ENCODE measurements at places on chromosomes 3 and 15.
A peak's percentile ranks its signal among the peaks of the same experiment; 100 is the strongest.

DNA sequence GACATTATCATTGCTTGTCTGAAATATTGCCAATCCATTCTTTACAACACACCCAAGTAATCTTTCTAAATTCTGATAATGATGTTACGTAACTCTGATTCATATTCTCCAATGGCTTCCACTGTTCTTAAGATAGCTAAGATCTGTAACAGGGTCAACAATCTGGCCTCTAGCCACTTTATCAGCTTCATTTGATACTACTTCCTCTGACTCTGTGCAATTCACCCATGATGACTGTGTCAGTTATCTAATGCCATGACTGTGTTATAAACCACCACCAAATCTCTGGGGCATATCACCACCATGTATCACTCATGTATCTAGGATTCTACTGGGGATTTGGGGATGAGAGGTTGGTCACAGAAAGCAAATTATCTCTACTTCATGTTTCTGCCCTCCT, 44.0 kb downstream of the CD200 start:
- no peak for DNase-seq

GRCh38 chr3:5791558-5791957, 604.1 kb downstream of the EDEM1 start:
- DNase-seq: no peak

- no peak for DNase-seq
Measured at GRCh38 chr3:150082898-150083654, 112.4 kb upstream of the PFN2 start.

DNA sequence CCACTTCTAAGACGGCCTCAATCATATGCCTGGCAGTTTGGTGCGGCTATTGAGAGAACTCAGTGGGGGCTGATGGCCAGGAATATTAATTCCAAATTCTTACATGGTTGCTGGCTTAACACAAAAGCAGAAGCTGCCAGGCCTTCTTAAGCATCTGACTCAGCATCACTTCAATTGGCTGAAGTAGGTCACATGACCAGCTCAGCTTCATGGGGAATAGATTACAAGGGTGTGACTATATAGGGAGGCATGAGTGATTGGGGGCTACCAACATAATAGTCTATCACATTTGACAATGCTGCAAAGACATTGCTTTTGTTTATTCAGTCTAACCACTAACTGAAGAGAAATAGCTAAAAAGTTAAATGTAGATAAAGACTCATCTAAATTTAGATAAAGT, 101.6 kb upstream of the ANKRD28 start:
- DNase-seq: no peak

GRCh38 chr3:142013326-142013980, 135.9 kb downstream of the TFDP2 start:
- no peak for DNase-seq

DNA sequence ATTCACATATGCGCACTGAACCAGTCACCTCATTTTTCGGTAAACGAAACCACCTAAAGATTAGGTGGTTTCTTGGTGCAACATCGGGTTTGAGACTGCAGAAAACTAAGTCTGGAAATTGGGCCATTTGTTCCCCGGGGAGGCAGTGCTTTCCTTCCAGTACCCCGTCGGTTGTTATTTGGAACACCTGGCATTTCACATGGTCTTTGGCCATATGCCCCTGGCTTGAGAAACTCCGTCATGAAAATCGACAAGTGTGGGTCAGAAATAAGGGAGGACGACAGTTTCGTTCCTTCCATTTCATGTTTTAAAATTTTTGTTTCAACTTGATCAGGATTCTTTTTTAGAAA, 544 bp upstream of the GATM start:
- DNase-seq: peak; percentile 63

GRCh38 chr3:35705904-35706303, 66.6 kb downstream of the ARPP21 start:
- no peak for DNase-seq

DNA sequence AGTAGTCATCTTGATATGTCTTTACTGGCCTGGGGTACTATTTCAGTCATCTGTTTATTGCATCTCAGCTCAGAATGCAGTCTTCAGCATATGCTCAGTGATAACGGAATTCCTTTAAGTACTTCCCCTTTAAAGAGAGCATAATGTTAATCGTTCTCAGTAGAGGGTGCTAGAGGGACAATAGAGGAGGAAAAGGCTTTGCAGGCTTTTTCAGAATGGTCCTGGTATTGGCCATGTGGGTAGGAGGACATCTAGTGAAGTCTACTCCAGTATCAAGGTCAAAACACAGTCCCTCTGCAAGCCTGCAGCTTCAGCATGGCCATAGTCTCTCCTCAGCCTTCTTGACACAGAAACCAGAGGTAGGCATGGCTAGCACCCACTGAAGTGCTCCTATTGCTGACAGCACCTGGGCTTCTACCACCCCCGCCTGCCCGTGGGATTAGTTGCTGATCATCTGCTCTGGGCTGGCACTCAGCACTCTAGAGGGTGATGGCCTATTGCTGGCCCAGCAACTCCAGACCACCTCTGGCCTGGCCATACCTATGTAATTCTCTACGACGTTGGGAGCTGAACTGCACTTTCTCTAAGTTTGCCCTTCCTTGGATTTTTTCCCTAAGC, 65.4 kb downstream of the KCNH8 start:
- DNase-seq: no peak

- DNase-seq: no peak
Measured at GRCh38 chr15:72786676-72787345, 3.3 kb upstream of the ADPGK start.

DNA sequence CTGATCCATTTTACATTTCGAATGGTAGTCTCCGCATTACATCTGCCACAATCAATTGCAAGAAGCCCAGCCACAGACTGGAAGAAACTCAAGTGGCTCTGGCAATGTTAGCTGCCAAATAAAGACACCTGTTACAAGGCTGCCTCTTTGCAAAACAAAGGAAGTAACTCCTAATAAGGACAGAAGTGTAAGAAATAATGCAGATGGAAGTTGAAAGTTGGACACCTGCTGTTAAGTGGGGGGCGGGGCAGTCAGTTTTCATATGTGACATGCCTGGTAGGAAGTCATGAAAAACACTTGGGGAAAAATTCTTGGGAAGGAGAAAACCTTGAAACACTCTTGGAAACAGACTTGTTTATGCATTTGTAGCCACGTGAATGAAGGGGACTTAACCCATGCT, 54.1 kb upstream of the ATP2C1 start:
- DNase-seq: no peak

DNA sequence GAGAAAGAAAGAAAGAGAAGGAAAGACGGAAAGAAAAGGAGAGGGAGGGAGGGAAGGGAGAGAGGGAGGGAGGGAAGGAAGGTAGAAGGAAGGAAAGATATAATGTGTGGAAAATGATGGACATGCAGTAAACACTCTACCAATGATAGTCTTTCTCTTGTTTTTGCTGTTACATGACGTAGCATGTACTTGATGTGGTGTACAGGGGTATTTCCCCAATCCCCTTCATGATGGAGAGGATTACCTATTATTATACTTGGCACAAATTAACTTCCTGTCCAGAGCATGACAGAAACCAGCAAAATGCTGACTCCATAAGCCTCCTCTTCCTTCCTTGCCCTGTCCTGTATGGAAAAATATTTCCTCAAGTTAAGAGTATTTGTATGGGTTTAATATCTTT, 124.4 kb downstream of the B3GALNT1 start:
- no peak for DNase-seq

- peak; percentile 42 for DNase-seq
Measured at GRCh38 chr3:130276203-130276803, 69.2 kb upstream of the COL6A5 start.

GRCh38 chr15:26126070-26126469, 262.9 kb upstream of the ATP10A start:
- DNase-seq: peak; percentile 0

DNA sequence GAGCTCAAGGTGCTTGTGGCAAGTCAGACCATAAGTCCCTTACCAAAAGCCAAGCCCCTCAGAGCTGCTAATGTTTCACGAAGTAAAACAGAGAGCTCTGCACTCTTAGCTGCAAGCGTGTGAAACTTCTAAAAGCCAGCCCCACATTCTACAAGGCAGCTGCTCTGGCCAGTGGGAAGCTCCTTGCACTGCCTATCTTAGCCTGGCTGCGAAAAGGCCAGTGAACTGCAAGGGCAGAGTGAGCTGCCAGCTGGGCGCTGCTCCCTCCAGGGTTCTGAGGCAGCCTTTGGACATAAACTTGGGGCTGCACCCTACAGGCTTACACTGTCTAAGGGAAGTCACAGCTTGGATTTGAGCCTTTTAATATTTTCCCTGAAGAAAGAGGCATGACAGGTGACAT, 2.2 kb upstream of the MUSTN1 start:
- DNase-seq: no peak

DNA sequence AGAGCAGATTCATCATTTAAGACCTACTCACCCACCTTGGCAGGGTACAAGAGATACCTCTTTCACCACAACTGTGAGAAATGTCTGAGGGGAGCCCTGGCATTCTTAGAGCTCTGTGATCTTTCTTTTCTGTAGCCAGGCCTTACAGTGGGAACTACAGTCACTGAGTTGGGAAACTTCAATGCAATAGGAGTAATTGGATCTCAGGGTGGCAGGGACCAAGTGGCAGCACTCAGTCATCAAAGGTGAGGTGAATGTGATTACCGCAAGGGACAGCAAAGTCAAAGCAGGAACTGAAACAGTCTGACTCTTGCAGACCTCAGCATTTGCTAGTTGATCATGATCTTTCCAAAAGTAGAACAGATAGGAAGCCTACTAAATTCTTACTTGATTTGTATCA, 7.2 kb upstream of the MCF2L2 start:
- DNase-seq: no peak

DNA sequence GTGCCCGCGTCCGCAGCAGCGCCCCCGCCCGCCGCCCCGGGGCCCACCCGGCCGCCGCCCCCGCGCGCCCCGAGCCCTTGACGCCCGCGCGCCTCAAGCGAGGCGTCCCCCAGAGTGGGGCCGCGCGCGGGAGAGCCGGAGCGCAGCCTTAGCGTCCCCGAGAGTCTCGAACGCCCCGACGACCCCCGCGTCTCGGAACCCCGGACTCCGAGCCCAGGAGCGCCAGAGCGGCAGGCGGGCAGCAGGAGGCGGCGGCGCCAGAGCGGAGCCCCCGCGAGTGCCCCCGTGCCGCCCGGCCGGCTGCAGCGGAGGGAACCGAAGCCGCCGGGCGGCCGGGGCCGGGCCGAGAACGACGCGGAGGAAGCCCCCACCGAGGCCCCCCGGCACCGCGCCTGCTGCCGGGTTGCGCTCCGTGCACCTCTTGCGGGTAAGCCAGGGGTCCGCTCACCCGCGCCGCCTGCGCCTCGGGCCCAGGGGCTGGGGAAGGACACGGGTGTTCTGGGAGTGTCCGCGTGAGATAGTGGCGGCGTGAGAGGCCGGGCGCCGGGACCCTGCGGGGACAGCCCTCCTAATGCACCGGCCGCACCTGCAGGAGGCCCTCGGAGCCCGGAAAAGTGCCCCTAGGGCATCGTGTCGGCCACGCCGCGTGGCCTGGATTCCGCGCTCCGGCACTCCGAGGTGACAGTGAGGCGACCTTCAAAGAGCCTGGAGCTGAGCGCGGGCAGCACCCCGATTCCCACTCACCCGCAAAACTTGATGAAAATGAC, 52.0 kb upstream of the ULK4 start:
- DNase-seq: no peak

DNA sequence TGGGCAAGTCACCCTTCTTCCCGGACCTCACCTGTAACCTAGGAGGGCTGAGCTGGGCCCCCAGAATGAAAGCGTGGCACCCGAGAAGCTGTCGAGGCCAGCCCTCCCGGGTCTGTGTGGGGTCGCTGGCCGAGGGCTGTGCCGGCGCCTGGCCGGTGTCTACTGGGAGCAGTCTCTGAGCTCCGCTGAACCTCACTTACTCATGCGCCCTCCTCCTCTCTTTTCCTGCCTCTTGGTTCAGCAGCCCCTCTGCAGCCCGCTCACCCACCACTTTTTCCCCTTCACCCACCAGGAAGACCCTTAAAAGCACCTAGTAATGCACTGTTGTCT, 419 bp downstream of the HYKK start:
- no peak for DNase-seq

DNA sequence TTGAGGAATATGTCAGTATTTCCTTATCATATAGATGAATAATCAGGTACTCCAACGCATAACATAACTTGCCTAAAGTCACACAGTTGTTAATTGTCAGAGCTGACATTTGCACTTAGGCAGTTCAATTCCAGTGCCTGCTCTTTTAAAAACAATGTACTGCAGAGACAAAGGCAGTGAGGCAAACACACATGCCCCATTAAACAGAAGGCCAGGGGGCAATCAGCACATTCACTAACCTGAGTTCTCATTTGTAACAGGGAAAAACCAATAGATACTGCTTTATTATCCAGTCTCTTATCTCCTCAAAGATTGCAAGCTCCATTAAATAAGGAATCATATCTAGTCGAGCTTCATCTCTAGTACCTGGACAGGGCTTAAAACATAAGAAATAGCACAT, 1017.4 kb downstream of the SQOR start:
- DNase-seq: no peak

GRCh38 chr3:18481946-18482548, 56.9 kb upstream of the SATB1 start:
- no peak for DNase-seq

DNA sequence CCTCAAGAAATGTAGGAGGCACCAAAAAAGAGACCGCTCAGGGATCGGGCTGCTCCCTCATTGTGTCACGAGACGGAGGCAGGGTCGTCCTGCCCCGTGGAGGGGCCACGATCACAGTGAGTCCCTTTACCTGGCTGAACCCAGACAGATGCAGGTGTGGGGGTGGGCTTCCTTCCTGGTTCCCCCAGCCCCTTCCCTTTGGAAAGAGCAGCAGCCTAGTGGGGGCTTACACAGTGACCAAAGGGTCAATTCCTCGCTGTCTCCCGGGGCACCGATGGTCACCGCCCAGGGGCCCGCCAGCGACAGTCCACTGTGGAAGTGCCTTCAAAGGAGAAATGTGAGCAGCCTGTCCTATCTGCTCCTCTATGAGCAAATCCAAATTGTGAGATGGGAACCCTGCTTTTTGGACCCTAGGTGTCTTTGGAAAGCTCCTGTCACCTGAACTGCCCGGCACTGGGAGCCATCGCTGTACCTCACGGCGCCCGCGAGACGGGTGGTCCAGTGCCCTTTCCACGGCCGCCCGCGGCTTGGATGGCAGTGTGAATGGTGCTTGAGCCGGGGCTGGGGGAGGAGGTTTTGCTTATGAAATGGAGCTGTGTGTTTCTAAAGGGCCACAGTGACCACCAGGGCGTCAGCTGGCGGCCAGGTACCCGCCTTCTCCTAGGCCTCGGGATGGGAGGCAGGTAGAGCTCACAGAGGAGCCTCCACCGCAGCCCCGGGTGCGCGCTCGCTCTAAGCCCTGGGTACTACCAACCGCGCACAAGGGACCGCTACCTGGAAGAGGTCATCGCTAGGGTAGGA, 155.7 kb downstream of the KLF13 start:
- no peak for DNase-seq

GRCh38 chr15:26091184-26091583, 228.1 kb upstream of the ATP10A start:
- no peak for DNase-seq
